Posterior vena cava (tissue), 2 donors: ENCODE measurements at places on chromosomes 2 and 18. TPM values are rescaled to one million over a fixed set of nuclear protein-coding genes. Genes with fewer than 3 reads are reported as not detected.

Gene SRD5A2
- total RNA-seq, result not detected

DNA sequence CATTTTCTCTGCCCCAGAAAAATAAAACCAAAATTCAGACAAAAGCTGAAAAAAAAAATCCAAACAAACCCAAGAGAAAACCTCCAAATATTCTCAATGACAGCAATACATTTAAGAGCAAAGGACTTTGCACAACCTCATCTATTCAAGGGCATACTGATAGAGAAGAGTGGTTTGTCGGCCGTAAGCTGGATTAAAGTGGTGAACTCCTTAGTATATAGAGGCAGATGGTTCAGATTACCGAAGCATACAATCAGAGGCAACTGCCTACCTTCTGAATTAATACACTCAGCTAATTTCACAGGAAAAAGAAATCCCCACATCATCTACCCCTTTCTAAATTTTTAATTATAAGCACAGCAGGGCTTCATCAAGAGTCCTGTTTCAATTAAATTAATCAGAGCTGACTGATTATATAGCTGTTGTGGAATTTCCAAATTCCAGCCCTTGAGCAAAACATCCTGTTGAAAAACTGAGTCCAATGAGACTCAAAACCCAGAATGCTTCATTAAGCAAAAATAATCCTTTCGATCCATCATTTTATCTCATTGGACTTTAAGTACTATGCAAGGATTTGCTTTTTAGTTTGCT, at the start of gene CPLX4:
TSS of gene CPLX4 (minus strand) at position 190 of the 591 bp plus-strand sequence. CDS start at position 3, 187 bp downstream.
- DNase-seq, result no peak

Gene C2orf80
- total RNA-seq, result not detected

GRCh38 chr2:145235312-145235711, 715.4 kb upstream of the ZEB2 start:
- no peak for DNase-seq

DNA sequence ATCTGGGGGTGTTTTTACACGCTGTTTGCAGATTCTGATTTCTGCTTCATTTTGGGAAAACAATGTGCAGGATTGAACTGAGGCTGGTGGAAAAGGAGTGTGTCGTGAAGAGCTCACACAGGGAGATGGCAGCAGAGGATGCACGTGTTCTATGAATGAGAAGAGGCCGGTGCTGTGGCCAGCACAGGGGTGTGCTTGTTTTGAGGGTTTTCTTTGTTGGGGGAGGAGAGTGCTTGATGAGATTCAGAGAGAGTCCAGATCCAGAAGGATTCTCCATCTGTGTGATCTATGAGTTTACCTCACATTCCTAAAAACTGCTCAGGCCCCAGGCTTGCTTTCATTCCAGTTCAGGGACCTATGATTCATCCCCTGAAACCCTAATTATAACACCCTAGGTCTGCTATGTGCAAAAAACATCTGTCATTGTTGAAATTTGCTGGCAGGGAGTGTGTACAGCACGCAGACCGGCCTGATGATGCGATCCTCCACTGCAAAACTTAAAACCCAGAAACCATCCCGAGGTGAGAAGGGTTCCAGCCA, 12.1 kb downstream of the TGFA start:
- DNase-seq, result no peak

Gene MRPL53
- 47.1 TPM for total RNA-seq

- no peak for DNase-seq
Observed at GRCh38 chr18:46400449-46400848, 256.6 kb downstream of the LOXHD1 start.

DNA sequence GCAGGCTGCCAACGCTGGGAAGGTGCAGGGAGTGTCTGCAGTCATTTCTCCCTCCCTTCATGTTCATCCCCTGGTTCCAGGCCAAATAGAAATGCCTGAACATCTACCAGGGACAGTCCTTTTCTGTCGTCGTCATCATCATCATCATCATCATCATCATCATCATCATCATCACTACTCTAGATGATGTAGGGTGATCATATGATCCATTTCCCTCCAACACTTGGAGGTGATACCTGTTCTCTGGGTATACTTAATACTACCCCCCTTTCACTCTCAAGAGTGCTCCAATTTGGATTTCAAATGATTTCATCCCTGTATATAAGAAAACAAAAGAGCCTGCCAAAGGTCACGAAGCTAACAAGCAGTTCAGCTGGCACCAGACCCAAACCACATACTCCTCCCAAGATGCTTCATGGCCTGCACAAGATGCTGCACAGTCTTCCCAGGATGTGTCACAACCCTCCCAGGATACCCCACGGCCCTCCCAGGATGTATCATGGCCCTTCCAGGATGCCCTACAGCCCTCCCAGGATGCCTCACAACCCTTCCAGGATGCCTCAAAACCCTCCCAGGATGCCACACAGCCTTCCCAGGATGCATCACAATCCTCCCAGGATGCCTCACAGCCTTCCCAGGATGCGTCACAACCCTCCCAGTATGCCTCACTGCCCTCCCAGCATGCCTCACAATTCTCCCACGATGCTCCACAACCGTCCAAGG, 257.9 kb downstream of the DYSF start:
- DNase-seq, result no peak

Gene KLHL41
- 0.60 TPM for total RNA-seq

DNA sequence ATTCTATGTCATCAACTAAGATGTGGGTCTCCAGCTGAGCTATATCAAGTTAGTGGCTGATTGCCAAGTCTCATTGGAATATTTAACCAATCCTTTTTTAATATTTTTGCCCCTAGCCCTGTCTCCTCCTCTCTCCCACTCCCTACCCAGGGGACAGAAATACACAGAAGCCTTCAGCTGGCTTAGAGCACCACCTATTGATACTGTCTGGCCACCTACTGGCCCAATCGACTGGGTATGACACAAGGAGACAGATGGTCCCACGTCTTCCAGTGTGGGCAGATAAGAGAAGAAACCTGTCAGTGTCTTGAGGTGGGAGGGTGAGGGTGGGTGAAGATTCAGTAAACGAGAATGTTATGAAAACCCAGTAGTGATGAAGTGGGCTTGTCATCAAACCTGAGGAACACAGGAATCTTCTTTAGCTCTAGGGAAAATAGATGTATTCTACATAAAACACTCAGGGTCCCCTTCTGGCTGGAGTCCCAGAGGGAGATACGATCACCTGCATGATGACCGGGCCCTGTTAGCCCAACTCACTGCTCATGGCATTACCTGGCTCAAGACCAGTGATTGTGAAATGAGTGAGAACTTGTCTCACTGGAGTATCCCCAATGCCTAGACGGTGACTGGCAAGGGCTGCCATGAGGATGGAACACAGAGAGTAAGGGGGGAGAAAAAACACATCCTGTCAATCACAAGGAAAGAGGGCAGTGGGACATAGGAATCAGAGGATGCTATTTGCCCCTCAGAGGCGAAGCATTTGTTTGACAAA, 26.7 kb downstream of the POLR1A start:
- peak; percentile 45 for DNase-seq
